Placental pericyte (primary cell): ENCODE measurements at places on chromosomes 2 and 18. TPM values are rescaled to one million over a fixed set of nuclear protein-coding genes. Genes with fewer than 3 reads are reported as not detected.

FHOD3 gene
- total RNA-seq: 0.88 and 16.9 TPM in 2 replicates

IFIH1 gene
- 4.6 and 9.3 TPM in 2 replicates for total RNA-seq

SIX2 gene
- total RNA-seq: under 0.01 TPM in 1 of 2 replicates, not detected in the other

CLEC4F gene
- not detected in 2 replicates for total RNA-seq

SOCS6 gene
- total RNA-seq: 50.3 and 135 TPM in 2 replicates

DES gene
- 0.29 and 7.2 TPM in 2 replicates for total RNA-seq

SLC40A1 gene
- 0.86 and 3.3 TPM in 2 replicates for total RNA-seq

CELF4 gene
- total RNA-seq: not detected in 2 replicates

SH3RF3 gene
- 11.6 and 32.4 TPM in 2 replicates for total RNA-seq

ATRAID gene
- 143 and 170 TPM in 2 replicates for total RNA-seq

SLC35F5 gene
- total RNA-seq: 139 and 188 TPM in 2 replicates

PLEKHB2 gene
- 122 and 142 TPM in 2 replicates for total RNA-seq

POTEJ gene
- total RNA-seq: not detected in 2 replicates

GAL3ST2 gene
- 0.14 TPM in 1 of 2 replicates, not detected in the other for total RNA-seq

IKZF2 gene
- total RNA-seq: 1.1 and 6.9 TPM in 2 replicates

EFR3B gene
- 0.44 and 0.57 TPM in 2 replicates for total RNA-seq

DCC gene
- under 0.01 TPM in 1 of 2 replicates, not detected in the other for total RNA-seq

IL1F10 gene
- not detected in 2 replicates for total RNA-seq

DPP10 gene
- not detected in 2 replicates for total RNA-seq

LYG2 gene
- total RNA-seq: not detected in 2 replicates

NFE2L2 gene
- total RNA-seq: 51.0 and 116 TPM in 2 replicates

ABCG5 gene
- total RNA-seq: not detected in 2 replicates

NDUFB3 gene
- 20.8 and 28.5 TPM in 2 replicates for total RNA-seq

POTEC gene
- total RNA-seq: under 0.01 TPM in 1 of 2 replicates, not detected in the other

PROKR1 gene
- not detected in 2 replicates for total RNA-seq

ALK gene
- total RNA-seq: 0.29 TPM in 1 of 2 replicates, not detected in the other

HNMT gene
- 20.3 and 56.2 TPM in 2 replicates for total RNA-seq

SPATA3 gene
- not detected in 2 replicates for total RNA-seq

RBFA gene
- total RNA-seq: 14.2 and 35.9 TPM in 2 replicates

PLA2R1 gene
- total RNA-seq: 1.8 and 4.9 TPM in 2 replicates

IGFBP2 gene
- total RNA-seq: 16.2 and 35.0 TPM in 2 replicates

MOCOS gene
- 4.9 and 24.9 TPM in 2 replicates for total RNA-seq

HOXD12 gene
- 0.22 TPM in 1 of 2 replicates, not detected in the other for total RNA-seq
